ENCODE measurements at places on chromosomes 13 and 19.

GRCh38 chr19:17888260-17888659 lies 16.5 kb downstream of the SLC5A5 start:
- DNase-seq = no peak

- DNase-seq = no peak
These were observed 1018.0 kb upstream of the PCDH20 start for GRCh38 chr13:62433660-62434059.

GRCh38 chr19:45133661-45134060 lies 27.1 kb downstream of the NKPD1 start:
- DNase-seq = no peak

DNA sequence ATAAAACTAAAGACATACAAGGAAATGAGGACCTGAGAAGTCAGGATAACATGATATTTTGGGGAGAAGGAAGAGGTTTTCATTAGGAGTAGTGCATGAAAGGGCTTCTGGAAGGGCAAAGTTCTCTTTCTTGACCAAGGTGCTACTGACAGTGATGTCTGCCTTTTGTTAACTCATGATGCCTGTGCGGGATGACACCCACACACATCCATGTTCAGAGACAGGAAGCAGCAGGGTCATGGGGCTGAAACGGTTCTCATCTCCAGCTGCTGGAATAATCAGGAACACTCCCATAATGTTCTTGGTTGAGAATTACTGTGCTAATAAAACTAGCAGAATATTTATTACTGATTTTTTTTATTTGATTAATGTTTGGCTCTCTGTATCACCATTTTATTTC lies 29.1 kb downstream of the KCNC3 start:
- no peak for DNase-seq

GRCh38 chr19:33718651-33719254 lies 77.9 kb upstream of the KCTD15 start:
- DNase-seq = no peak

- no peak for DNase-seq
These were observed 14.9 kb upstream of the PTBP1 start for GRCh38 chr19:782185-782877.

- DNase-seq = peak; percentile 46
These were observed 277.3 kb downstream of the FOXO1 start for GRCh38 chr13:40389081-40389641.

DNA sequence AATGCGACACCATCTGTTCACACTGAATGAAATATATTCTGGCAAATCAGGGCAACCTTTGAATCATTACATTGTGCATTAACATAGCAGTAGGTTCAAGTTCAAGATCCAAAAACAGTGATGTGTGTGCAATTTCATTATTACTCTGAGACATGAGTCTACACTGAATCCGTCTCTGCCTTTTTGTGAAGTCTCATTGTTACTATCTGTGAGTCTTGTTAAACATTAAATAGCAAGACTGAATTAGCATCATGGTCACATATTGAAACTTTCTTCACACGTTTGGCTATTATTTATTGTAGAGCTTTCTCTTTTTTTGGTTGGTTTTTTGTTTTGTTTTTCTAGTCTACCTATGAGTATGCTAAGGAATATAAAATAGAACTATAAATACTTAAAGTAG lies 117.1 kb upstream of the SLITRK5 start:
- DNase-seq = no peak

DNA sequence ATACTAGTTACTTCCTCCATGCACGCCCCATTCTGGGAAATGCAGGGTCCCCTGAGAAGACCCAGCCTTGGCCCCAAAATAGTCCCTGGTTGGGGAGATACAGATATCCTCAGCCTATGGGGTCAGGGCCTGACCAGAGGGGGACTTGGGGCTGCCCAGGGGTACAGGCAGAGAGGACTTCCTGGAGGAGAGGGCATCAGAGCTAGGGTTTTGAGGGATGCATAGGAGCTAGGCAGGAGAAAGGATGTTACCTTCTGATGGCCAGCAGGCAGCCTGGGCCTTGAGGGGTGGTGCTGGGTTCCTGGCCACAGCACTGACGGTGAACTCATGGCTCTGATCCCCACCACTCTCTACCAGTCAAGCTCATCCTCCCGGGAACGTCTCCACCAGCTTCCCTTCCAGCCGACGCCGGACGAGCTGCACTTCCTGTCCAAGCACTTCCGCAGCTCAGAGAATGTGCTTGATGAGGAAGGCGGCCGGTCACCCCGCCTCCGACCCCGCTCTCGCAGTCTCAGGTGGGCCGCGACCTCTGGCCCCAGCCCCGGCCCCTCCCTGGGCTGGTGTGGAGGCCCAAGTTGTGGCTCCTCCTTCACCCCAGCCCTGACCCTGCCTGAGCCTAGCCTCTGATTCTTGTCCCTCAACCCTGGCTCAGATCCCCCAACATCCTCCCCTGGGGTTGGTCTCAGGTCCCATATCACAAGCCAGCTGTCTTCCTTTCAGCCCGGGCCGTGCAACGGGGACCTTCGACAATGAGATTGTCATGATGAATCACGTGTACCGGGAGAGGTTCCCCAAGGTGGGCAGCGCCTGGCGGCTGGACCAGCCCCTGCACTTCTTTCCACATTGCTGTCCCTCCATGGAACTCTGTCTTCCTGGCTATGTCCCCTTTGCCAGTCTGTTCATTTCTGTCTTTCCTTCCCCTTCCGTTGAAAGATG lies 25.6 kb downstream of the MAST3 start:
- DNase-seq = no peak

- no peak for DNase-seq
These were observed 23.7 kb downstream of the PCID2 start for GRCh38 chr13:113184568-113185440.

GRCh38 chr13:25902891-25903341 lies 148.9 kb downstream of the SHISA2 start:
- no peak for DNase-seq

- DNase-seq = no peak
These were observed 128.4 kb downstream of the KATNAL1 start for GRCh38 chr13:30178976-30179375.

GRCh38 chr13:73251626-73252265 lies 192.9 kb downstream of the KLF5 start:
- no peak for DNase-seq

GRCh38 chr19:11624069-11624463 lies 26.8 kb downstream of the ZNF627 start:
- DNase-seq = no peak

DNA sequence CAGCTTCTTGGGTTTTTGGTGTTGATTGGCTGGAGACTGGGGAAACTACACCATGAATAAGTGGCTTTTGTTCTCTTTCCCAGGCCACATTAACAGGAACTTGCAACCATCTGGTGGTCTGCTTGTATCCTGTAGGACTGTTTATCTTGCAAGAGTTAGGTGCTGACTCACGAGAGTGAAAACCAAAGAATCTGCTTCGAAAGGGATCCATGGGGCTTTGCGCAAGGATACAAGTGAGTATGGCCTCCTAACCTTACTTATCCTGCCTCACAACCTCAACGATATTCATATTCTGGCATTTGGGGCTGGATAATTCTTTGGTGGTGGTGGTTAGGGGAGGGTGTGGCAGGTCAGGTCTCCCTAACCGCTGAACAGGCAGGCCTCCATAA lies 4.7 kb upstream of the SIGLECL1 start:
- DNase-seq = no peak

GRCh38 chr19:46367426-46367825 lies 20.5 kb downstream of the PPP5C start:
- no peak for DNase-seq

DNA sequence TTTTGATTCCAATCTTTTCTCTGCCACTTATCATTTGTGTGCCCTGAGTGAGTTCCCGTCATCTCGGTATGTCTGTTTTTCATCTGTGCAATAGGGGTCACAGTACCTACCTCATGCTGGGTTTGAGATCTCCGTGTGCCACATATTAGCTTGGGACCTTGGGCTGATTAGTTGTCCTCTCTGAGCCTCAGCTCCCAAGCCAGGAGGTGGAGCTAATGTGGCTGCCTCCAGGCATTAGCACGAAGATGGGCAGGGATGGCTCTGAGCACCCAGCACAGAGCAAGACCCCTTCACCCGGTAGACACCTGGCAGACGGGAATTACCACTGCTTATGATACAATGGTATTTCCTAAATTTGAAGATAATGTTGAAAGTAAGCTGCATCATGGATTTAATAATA lies 35.8 kb upstream of the XPO4 start:
- DNase-seq = no peak

GRCh38 chr19:30287973-30288372 lies 84.2 kb upstream of the ZNF536 start:
- no peak for DNase-seq

DNA sequence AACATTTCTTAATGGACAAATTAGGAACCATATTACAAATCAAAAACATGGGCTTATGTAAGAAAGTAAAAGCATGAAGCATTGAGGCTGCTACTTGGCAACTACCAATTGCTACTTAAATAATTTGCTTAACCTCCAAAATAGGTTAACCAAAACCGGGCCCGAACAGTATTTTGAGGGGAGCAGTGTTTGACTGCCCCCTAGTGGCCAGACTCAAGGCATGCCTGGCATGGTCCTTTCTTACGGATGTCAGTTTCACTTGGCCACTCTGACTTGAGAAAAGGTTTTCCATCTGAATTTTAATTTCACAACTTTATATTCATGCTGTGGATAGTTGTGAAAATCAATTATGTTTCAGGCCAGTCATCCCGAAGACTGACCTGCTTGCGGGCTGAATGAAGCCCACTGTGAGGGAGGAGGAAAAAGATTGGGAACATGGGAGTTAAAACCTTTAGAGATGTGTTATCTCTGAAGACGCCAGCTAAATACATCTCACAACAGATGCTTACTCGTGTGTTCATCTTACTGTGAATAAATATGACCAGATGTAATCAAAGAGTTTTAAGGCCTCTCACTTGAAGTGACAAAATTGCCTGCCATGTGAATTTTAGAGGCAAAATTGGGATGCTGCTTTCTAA lies 2.9 kb downstream of the RXFP2 start:
- DNase-seq = peak; percentile 38

DNA sequence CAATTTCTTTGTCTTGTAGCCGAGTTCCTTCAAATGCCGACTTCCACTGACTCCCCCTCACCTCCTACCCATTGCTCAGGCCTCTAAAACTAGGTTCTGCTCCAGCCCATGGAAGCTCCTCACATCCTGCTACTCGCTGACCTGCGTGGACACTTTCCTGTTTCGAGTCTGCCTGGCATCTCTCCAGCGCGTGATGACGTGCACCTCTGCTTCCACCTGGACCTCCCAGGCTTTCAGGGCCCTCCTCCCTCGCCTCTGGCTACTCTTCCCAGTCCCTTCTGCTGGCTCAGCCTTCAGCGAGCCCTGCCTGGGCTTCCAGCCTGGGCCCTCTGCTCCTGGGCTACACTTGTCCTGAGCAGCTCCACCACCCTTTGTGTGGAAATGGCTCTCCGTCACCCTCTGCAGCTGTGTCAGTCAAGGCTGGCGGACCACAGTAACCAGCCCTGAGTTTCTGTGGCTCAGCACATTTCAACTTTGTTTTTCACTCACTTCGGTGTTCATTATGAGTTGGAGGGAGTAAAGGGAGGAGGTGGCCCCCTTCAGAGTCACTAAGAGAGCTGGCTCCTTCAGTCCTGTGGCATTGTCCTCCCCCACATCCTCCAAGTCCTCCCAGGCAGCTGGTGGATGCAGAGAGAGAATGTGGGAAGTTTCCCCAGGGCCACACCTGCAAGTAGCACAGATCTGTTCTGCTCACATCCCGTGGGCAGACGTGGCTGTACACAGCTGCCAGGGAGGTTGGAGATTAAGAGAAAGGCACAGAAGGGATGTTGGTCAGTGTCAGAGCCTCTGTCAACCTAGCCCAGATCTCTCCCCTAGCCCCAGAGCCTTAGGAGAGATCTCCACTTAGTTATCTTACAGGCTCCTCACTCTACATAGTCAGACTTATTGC lies 49.4 kb downstream of the SERP2 start:
- no peak for DNase-seq

- DNase-seq = no peak
These were observed 1.4 kb upstream of the MEGF8 start for GRCh38 chr19:42323852-42324654.

DNA sequence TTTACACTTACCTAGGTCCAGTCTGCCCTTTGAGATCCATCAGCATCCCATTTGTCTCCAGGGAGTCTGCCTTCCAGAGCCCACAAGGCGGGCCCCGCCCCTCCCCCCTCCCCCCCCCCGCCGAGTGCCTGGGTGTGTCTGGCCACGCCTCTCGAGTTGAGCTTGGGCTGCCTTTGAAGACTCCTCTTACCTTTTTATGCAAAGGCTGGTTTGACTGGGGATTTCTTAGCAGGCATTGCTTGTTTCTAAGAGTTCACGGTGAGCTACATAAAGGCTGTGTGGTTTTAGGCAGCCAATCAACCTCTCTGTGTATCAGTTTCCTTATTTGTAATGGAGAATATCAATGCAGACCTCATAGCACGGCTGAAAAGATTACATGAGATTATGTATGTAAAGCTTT lies 11.3 kb downstream of the GPR12 start:
- no peak for DNase-seq

GRCh38 chr13:74966814-74967424 lies 515.0 kb downstream of the TBC1D4 start:
- no peak for DNase-seq
